ENCODE measurements at places on chromosomes 11 and 22. TPM values are rescaled to one million over a fixed set of nuclear protein-coding genes. Genes with fewer than 3 reads are reported as not detected.

SPI1 gene
- not detected for polyA plus RNA-seq

MMP27 gene
- polyA plus RNA-seq: not detected

RASL10A gene
- not detected for polyA plus RNA-seq

POU2AF3 gene
- not detected for polyA plus RNA-seq

GRCh38 chr22:48090332-48090672, 1327.9 kb downstream of the TBC1D22A start:
- DNase-seq: no peak

DNA sequence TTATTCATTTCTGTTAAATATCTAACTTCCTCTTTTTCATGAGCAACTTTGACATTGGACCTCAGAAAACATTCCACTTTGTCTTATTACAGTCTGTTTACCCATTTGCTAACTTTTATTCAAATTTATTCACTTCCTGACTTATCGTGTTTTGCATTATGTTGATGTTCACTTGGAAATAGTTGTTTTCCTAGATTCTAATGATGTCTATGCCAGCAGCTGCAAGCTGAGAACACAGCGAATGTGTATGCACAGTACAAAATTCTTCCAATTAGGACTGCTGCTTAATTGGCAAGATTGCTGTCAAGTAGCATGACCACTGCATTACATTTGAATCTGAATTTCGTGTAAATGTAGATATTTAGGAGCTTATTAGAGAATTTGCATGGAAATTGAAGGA, 61.5 kb upstream of the GRIA4 start:
- DNase-seq: no peak

DNA sequence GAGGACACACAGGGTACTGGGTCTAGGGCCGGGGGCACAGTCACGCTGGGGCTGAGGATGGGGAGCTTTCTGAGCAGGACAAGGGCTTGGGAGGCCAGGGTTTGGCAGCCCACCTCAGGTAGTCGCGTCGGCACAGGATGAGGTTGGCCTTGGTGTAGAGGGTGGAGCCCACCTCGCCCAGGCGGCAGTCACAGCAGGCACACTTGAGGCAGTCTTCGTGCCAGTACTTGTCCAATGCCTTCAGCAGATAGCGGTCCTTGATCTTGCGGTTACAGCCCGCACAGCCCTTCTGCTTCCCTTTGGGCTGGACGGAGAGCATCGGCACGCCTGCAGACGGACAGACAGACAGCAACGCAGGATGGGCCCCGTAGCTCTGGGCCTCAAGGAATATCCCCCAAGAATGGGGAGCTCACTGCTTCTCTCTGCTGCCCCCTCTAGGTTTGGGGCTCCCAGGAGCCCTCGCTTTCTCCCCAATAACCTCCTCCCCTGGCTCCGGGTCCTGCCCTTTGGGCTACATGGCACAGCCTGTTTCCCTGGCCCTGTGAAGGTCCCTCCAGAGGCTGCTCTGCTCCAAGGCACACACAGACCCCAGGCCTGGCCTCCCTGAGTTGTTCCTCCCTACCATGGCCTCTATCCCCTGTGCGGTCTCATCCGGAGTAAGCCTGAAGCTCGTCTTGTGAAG, 33.4 kb downstream of the LMO1 start:
- DNase-seq: no peak

GRCh38 chr11:94635072-94635471, 67.9 kb downstream of the PIWIL4 start:
- no peak for DNase-seq
